ENCODE measurements at places on chromosomes 2 and 18.

DNA sequence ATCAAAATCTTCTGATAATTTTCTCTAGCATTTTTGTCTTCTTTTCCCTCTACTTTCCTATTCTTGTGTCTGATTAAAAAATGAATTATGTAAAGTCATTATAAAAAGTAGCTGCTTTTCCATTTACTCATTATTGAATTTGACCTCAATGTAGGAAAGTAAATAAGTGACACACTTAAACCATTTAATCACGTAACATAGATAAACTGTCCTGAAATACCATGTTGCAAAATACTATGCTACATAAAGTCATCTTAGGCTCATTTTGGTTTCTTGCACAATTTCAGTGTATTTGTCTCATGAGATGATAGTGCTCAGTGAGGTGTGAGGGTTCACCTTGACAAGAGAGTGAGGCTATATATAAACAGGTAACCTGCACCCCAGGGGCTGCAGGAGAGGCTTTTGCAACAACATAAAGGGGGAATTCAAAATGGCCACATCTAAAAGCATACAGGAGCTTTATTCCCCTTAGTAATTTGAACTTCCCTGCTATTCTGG lies 502.7 kb downstream of the RNF144A start:
- no peak for DNase-seq

DNA sequence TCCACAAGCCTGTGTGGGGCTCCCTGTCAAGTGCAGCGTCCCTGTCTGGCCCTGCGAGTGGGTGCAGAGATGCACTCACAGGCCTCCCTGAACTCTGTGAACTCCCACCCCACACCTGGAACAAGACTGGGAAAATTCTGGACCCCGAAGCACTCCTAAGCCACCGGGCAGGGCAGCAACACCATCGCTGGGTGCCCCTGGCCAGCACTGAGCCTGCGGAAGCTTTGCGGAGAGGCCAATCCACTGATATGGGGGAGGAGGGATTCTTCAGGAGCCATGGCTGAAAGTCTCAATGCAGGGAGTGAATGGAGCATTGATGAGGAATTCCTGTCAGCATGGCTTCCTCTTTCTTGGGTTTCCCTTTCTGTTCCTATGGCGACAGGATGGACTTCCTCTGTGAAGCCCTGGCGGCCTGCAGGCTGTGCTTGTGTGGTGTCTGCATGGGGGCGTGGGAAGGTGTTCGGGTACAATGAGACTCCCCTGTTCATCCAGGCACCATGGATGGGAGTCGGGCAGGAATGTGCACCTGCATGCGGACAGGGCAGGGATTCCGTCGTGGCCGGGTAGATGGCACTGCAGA lies 15.1 kb downstream of the TRIB2 start:
- DNase-seq: peak; percentile 32

- no peak for DNase-seq
Measured at GRCh38 chr2:37851828-37852584, 73.1 kb upstream of the RMDN2 start.

GRCh38 chr2:119605096-119605495 lies 60.8 kb downstream of the CFAP221 start:
- DNase-seq: no peak

GRCh38 chr18:48680339-48681250 lies 141.8 kb downstream of the CTIF start:
- DNase-seq: peak; percentile 73

GRCh38 chr2:127604986-127605385 lies 41.0 kb upstream of the GPR17 start:
- DNase-seq: no peak

- DNase-seq: no peak
Measured at GRCh38 chr2:219968685-219969345, 341.4 kb downstream of the SLC4A3 start.

- DNase-seq: no peak
Measured at GRCh38 chr2:20930928-20931327, 108.0 kb upstream of the LDAH start.

- DNase-seq: no peak
Measured at GRCh38 chr2:156421851-156422250, 14.3 kb upstream of the GPD2 start.

DNA sequence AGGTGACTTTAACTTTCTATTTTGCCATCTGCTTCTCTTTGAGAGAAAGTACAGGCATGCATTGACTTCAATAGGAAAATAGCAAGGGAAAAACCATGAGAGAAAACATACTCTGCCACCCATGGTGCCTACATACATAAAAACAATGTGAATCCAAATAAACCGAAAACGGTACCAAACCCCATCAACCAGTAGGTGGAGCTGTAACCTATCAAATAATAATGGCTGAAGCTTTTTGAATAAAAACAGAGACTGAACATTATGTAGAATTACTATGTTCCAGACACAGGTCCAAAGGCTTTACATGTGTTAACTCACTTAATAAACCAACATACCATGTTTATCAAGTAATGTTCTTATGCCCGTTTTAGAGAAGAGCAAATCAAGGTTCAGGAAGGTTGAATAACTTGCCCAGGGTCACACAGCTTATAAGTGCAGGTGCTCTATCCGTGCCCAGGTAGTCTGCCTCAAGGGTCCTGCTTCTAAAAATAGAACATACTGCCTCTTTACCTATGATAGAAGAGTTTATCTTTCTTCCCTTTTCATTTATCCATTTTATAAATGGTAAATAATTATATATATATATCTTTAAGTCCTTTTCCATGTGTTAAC lies 293.9 kb upstream of the SYT4 start:
- DNase-seq: peak; percentile 55

DNA sequence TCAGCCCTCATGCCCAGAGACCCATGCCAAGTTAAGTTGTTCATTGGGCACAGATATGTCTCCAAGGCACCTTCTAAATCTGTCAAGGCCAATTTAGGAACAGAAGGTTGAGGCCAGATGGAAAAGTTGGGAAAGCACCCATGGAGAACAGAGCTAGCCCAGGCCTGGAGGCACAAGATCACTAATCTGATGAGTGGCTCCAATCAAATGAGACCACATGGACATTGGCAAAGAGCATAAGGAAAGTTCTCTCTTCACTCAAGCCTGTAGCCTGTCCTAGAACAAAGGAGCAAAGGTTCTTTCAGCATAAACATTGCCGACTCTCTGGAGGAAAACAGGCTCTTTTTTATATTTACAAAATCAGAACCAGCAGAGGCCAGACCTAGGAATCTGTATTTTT lies 154.8 kb downstream of the RNF152 start:
- DNase-seq: no peak

- no peak for DNase-seq
Measured at GRCh38 chr18:58212274-58212673, 168.2 kb downstream of the NEDD4L start.

DNA sequence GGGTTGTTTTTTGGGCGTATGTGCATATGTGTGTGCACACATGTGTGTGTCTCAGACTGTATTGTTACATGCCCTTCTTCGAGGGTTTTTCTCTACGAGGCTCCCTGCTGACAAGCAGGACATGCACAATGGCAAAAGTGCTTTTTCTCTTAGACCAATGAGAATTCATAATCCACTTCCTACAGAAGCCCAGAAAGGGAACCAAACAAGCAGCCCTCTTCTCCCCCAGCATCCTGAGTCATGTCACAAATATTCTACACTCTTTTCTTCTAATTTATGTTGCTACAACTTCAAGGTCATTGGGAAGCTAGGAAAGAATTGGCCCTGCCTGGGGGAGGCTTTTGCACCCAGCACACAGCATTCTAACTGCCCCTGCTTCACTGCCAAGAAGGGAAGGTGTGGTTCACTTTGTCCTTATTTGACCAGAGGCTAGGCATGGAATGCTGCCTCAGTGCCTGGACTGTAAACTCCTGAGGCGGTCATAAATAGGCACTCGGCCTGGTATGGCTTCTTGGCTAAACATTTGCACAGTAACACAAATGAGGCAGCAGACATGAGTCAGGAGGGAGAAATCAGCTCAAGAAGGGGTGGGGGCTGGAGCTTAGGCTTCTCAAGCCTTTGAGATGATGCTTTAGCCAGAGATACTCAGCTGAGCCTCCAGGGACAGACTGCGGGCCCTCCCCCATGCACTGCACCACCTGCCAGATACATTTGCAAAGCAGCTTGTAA lies 92.7 kb upstream of the KLF7 start:
- DNase-seq: no peak

GRCh38 chr2:239246723-239247122 lies 154.1 kb downstream of the HDAC4 start:
- no peak for DNase-seq

DNA sequence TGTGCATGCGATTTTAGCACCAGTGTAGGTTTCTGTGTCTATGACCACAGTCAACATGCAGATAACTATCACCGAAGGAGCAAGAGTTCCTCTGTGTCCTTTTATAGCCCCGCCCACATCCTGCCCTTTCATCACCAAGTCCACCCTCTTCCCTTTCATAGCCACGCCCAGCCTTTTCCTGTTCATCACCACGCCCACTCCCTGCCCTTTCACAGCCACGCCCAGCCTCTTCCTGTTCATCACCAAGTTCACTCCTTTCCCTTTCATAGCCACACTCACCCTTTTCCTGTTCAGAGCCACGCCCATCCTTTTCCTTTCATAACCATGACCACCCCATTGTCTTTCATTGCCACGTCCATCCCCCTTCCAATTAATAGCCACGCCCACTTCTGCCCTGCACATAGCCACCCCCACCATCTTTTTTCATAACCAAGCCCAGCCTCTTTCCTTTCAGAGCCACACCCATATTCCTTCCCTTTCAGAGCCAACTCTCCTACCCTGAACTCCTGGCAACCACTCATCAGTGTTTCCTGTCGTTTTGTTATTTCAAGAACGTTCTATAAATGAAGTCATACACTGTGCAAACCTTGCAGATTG lies 273.9 kb downstream of the MYT1L start:
- DNase-seq: peak; percentile 15

DNA sequence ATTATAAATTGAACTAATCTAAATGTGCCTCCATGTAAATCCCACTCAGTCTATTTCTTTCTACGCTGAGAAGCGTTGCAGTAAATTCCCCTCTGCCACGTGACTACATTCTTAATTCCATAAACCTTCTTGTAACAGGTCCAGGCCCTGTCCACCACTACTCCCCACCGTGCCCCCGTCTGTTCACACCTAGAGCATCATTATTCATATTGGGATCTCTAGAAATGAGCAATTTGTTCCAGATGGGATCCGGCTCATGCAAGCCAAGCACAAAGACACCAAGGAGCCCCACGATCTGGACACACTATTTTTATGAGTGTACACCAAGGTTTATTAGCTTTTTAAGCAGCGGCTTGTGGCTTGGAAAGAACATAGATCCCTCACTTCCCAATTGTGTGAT lies 38.2 kb downstream of the BOLA3 start:
- DNase-seq: no peak

DNA sequence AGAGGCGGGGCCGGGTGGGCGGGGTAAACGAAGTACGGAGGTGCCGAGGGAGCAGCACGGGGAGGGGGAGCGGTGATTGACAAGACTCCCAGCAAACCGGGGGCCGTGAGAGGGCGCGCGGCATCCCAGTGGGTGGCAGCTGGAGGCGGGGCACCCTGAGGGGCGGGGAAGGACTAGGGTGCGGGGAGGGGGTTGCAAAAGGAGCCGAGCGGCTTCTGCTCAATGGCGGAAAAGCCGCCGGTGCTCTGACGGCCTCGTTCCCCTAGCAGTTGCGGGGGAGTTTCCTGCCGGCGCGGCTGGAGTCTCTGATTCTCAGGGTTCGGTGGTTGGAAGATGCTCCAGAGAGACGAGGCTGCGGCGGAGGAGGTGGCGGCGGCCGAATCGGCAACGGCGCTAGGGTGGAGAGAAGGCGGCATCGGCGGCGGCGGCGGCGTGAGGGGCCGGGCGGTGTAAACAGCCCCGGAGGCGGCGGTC lies at the start of gene PPM1B:
TSS of gene PPM1B (plus strand) at position 195 of the 474 bp plus-strand sequence. CDS start 32,325 bp downstream, outside the sequence.
- peak; percentile 98 for DNase-seq

DNA sequence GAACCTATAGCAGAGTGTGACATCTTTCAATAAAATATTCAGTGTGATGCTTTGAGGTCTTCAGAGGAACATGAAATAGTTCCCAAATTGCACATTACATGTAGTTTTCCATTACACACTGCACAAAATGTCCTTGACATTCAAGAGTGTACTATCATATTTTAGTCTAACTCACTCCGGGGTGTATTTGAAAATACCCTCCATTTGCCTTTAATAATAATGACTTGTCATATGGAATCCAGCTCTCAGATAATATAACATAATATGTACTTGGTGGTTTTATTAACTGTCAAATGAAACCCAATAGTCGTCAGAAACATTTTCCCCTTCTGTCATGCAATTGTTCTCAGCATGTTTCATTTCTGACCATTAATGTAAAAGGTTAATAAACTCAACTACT lies 176.7 kb upstream of the CDH19 start:
- no peak for DNase-seq

DNA sequence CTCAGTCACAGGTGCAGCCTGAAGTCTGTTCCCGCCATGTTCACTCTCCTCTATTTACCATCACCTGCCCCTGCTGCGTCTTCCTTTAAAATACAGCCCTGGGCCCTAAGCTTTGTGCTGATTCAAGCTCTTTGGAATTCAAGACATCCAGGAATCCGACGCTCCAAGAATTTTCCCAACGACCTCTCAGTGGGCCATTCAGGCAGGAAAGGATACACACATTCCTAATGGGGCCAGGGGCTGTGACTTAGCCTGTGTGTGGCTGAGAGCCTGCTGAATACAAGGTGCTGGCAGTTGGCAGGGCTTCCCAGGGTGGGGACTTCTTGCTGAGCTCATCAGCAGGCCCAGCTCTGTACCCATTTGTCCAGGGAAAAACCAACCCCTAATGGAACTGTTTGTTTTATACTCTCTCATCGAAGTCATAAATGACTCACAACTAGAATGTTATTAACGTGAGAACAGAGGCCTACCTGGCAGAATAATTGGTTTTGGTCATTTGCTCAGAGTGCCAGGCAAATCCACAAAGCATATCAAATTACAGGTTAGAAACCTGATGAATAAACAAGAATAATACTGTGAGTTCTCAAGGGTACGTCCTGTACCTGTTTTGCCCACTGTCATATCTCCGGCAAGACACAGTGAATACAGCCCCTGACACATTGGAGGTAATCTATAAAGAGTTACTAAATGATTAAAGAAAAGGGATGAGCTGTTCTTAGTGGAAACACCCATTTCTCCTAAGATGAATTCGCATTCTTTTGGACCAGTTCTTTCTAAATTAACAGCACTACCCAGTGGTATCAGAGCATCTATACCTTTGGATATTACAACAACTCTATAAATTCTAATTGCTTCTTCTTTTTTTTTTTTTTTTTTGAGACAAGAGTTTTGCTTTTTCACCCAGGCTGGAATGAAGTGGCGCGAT lies 12.6 kb upstream of the KCMF1 start:
- peak; percentile 61 for DNase-seq
